ENCODE measurements at places on chromosomes 5 and 9. TPM values are rescaled to one million over a fixed set of nuclear protein-coding genes. Genes with fewer than 3 reads are reported as not detected.

Gene KLF9
- 219 TPM for total RNA-seq

Gene SPINK13
- not detected for total RNA-seq

Gene FOCAD
- total RNA-seq = 57.4 TPM

Gene ADAMTS19
- 0.19 TPM for total RNA-seq

Gene DIPK1B
- 8.0 TPM for total RNA-seq

Gene IGFBPL1
- total RNA-seq = not detected

Gene SPATA31D1
- not detected for total RNA-seq

Gene TBC1D2
- 9.4 TPM for total RNA-seq

Gene CCDC152
- 0.44 TPM for total RNA-seq

Gene PFN3
- not detected for total RNA-seq

Gene TMEFF1
- not detected for total RNA-seq

Gene ACTBL2
- not detected for total RNA-seq

Gene NUTM2F
- not detected for total RNA-seq

Gene NIPAL4
- not detected for total RNA-seq

Gene PNPLA7
- total RNA-seq = 13.7 TPM

Gene LCN12
- not detected for total RNA-seq

Gene CSF2
- not detected for total RNA-seq

Measured in omental fat pad (tissue), 4 donors.